ENCODE measurements at places on chromosomes 16 and 17. TPM values are rescaled to one million over a fixed set of nuclear protein-coding genes. Genes with fewer than 3 reads are reported as not detected.

The TPSG1 gene
- not detected for total RNA-seq

The PRSS53 gene
- 4.1 TPM for total RNA-seq

The SYNGR3 gene
- total RNA-seq, result 6.5 TPM

The SMIM5 gene
- 3.5 TPM for total RNA-seq

The AXIN2 gene
- 21.7 TPM for total RNA-seq

The CCL4 gene
- total RNA-seq, result 2.3 TPM

The NPB gene
- 4.9 TPM for total RNA-seq

The OTOA gene
- 0.22 TPM for total RNA-seq

The TELO2 gene
- 26.3 TPM for total RNA-seq

The CTRB1 gene
- total RNA-seq, result not detected

The CLEC18A gene
- 6.9 TPM for total RNA-seq

The CCL5 gene
- total RNA-seq, result 2.1 TPM

The OTOP2 gene
- not detected for total RNA-seq

The SLC35G6 gene
- total RNA-seq, result not detected

The ITGAL gene
- 3.8 TPM for total RNA-seq

The GRAPL gene
- 2.6 TPM for total RNA-seq
